Endothelial cell (in vitro differentiated cells): ENCODE measurements at places on chromosomes 3 and 15. TPM values are rescaled to one million over a fixed set of nuclear protein-coding genes. Genes with fewer than 3 reads are reported as not detected.

DNA sequence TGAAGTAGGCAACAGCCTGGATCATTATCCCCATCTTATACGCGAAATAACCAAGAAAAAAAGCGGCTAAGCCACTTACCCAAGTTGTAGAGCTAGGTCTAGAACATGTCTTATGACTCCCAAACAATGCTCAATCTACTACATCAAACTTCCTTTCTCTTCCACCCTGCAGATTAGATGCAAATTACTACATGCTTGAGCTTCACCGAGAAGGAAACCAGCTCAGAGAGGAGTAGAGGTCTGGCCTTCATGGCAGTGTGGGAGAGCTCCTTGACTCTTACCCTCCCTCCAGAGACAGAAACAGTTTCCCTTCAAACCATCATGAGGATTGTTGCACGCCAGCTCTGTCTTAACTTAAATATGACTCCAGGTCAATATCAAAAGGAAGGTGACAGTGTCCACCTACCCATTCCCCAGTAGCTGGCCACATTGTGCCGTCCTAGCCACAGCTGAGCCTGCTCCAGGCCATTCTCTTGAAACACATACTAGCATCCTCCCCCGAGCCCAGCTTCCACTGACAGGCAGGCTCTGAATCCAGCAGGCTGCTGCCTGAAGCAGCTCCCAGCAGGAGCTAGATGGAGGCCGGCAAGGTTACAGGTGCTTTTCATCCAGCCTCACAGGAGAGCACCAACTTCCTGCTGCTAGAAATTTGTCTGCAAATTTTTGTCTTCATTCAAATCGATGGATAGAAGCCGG lies 56.8 kb downstream of the CPN2 start:
- no peak for DNase-seq

DNA sequence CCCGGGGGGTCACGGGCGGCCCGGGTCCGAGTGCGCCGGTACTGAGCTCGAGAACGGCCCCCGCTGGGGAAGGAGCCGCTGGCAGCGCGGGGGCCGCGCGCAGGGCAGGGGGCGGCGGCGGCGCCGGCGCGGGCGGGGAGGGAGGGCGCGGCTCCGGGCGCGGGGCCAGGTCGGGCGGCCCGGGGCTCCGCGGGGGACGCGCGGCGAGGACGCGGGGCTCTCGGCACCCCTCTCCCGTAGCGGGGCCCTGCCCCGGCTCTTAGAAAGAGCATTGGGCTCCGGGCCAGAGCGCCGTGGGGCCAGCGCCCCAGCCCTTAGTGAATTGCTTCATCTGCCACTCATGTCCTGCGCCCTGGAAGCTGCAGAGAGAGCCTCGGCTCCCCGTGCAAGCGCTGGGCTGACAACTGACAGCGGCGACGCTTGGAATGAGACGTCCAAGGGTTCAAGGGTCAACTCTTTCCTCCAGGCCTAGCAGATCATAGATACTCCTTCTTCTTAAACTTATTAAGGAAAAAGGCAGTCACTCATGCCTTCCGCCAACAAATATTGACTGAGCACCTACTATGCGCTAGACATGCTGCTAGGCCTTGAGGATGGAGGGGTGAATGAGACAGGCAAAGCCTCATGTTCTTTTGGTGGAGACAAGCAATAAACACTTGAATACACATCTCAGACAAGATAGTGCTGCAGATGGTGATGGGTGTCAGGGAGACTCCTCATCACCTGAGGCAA lies 140.8 kb downstream of the SMAD6 start:
- no peak for DNase-seq

- DNase-seq = no peak
These were observed 936 bp downstream of the KIF7 start for GRCh38 chr15:89654301-89654761.

DNA sequence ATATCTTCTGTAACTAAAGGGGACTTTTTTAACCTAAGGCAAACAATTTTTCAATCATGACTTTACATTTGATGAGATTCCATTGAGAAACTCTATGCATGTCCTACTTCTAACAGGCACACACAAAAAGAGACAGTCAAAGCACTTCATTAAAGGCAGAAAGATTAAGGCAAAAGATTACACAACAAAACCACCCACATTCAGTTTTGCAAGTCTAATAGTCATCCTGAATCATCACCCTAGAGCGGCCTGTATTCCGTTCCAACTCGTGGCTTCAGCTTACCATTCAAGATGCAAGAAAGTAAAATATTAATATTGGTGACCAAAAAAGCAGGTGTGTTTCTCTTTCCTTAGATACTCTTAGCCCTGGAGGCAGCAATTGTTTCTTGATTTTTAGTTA lies 205.9 kb downstream of the P3H2 start:
- DNase-seq = no peak

GRCh38 chr15:69557020-69557706 lies 104.5 kb downstream of the RPLP1 start:
- no peak for DNase-seq

GRCh38 chr3:11312166-11312565 lies 40.0 kb downstream of the ATG7 start:
- DNase-seq = no peak

DNA sequence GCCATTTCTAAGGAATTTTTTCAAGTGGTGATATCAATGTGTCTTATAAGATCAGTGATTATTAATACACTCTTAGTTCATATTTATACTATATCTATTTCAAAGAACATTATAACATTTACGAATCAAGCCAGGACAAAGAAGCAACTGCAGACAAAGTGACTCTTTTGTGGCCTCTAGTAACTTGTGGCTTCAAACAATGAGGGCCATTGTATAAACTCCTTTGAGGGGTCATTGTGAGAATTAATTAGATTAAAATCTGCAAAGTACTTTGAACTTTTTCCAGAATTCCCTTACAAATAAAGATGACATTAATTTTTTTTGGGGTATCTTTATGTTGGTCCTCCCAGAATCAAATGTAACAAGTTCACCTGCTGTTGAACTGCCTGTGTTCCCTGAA lies 12.3 kb upstream of the SLC30A4 start:
- no peak for DNase-seq

GRCh38 chr15:59699810-59700431 lies 10.8 kb upstream of the BNIP2 start:
- no peak for DNase-seq

DNA sequence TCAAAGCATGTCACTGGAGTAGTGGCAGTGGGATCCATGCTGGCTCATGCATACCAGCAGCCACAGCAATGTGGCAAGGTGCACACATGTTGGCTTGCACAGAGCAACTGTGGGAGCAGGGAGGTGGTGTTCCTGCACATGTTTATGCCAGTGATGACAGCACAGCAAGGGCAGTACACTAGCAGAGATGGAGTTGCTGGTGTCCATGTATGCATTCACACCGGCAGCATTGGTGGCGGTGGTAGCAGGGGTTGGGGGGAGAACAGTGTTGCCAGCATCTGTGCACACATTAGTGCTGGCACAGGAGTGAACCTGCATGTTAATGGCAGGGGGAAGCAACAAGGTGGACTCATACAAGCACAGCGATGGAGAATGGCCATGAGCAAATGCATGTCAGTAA lies 202.0 kb upstream of the KCNMB2 start:
- no peak for DNase-seq

DNA sequence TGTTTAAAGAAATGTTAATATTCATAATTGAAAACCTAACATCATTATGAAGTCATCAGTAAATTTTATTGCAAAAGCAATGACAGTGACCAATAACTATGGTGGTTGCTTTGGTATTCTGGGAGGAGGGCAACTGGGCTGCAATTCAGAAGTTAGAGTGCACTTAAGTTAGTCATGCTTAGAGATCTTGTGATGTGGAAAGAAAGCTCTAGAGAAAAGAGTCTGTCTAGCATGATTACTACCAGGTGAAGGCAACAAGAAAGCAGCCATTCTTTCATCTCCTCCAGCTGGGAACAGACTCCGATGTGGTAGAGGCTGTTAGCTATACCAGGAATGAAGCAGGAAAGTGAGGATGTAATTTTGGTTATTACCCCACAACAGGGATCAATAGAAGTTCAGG lies 625.6 kb downstream of the SI start:
- DNase-seq = no peak

- no peak for DNase-seq
These were observed 110.1 kb upstream of the TGFBR2 start for GRCh38 chr3:30496066-30496966.

DNA sequence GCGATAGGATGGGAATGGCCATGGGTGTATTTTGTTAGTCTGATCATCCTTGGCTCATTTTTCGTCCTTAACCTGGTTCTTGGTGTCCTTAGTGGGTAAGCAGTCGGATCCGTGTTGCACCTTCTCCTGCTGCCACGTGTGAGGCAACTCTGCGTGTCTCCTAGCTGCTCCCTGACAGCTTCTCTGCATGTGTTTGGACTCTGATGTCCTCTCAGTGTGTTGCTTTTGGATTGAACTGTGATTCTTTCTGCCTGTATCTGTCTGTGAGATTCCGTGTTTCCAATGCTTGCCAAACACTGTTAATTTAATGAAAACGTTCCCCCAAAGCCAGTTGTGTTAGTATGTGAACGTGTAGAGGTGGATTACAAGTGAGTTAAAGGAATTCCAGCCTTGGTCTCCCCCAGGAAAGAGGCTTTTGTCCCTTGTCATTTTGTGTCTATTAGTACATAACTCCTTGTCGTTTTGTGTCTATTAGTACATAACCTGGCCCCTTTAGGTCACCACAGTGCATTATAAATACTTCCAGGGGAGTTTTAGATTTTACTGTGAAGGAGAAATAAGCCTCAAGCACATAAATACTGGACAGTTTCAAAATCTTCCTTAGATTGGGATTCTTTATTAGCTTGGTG lies 172.4 kb downstream of the CHDH start:
- no peak for DNase-seq

- no peak for DNase-seq
These were observed 87.5 kb downstream of the ATP2B2 start for GRCh38 chr3:10417847-10418246.

GRCh38 chr15:56732135-56732885 lies 999 bp downstream of the ZNF280D start:
- DNase-seq = peak; percentile 2

- DNase-seq = no peak
These were observed 345.7 kb upstream of the RBMS3 start for GRCh38 chr3:28935146-28935545.

DNA sequence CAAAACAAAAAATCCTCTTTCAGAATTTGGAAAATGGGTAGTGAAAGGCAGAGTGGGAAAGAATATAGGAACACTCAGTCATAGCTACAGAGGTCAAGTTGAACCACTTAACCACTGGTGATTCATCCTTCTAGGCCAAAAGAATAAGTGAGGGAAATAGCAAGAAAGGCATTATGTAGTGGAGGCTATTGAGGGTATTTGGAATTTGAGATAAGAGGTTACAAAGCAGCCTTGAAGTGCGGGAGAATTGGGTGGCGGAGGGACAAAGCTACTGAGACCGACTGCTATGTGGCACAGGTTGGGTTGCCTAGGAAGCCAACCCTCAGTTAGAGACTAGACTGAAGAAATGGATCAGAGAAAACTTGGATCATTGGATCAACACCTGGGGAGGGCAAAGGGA lies 109.5 kb downstream of the SYNPR start:
- DNase-seq = no peak

DNA sequence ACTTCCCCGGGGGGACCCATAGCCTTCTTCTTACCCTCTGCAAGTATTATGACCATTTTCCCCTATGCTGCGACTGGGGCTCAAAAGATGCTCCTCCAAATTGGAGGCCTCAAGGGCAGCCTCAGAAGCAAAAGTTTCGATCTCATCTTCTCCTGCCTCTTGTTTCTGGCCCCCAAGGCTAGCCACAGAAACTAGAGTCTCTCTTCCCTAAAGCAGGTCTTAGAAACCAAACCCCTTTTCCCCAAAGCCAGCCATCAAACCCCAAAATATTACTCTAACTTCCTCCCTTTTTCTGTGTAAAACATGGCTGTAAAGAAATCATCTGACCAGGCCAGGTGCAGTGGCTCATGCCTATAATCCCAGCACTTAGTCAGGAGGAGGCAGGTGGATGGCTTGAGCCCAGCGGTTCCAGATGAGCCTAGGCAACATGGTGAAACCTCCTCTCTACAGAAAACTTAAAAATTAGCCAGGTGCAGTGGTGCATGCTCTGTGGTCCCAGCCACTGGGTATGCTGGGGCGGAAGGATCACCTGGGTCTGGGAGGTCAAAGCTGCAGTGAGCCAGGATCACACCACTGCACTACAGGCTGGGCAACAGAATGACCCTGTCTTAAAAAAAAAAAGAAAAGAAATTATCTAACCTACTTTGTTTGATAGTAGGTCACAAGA lies 36.7 kb upstream of the MFGE8 start:
- no peak for DNase-seq

DNA sequence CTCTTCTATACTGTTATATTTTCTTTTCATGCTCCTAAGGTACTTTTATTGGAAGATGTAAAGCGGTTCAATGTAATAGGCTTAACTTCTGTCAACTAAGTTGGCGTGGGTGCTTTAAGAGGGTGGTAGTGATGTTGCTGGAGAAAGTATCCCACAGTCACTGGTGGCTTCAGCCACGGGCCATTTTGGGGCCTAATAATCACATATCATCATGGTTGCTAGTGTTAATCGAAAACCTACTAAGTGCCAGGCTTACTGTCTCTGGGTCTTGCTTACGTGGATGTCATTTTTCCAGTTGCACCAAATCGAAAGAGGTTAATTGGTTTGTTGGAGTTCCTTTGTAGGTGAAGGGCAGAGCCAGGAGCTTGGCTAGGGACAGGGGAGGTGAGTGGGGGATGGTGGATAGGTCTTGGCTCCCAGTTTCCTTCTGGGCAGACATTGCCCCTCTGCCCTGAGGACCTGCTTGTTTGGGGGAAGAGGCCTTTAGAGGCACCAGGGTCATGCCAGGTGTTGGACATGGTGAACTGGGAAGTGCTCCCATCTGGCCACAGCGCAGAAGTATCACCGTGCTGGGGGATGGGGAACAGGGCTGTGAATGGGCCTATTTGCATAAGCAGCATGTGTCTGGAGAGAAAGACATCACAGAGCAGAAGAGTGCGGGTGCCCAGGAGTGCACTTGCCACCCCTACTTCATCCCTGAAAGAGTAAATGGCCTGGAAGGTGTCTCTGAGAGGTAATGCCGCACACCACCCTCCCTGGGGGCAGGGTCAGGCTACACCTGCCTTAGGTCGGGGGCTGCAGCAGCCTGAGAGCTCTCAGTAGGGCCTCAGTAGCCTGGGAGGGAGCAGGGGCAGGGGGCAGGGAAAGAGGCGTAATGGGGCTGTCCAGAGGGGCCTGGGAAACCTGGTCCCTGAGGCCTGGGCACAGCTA lies 62.4 kb upstream of the POLG start:
- no peak for DNase-seq

GRCh38 chr15:77457191-77457904 lies 36.7 kb downstream of the HMG20A start:
- no peak for DNase-seq

GRCh38 chr3:31695280-31696008 lies 162.7 kb downstream of the STT3B start:
- DNase-seq = peak; percentile 15

- no peak for DNase-seq
These were observed 63.7 kb downstream of the ATP8B4 start for GRCh38 chr15:50055332-50055731.

- no peak for DNase-seq
These were observed 1.4 kb downstream of the TMEM43 start for GRCh38 chr3:14126017-14126886.

- no peak for DNase-seq
These were observed 13.8 kb upstream of the SNRPA1 start for GRCh38 chr15:101308604-101309435.

GRCh38 chr3:11541321-11542303 lies 102.1 kb downstream of the VGLL4 start:
- no peak for DNase-seq

Gene FMN1
- 1.3 TPM for total RNA-seq

Gene GUCA1C
- not detected for total RNA-seq

Gene CCR3
- total RNA-seq = not detected
